ENCODE measurements at places on chromosomes 2 and 18. TPM values are rescaled to one million over a fixed set of nuclear protein-coding genes. Genes with fewer than 3 reads are reported as not detected.

DNA sequence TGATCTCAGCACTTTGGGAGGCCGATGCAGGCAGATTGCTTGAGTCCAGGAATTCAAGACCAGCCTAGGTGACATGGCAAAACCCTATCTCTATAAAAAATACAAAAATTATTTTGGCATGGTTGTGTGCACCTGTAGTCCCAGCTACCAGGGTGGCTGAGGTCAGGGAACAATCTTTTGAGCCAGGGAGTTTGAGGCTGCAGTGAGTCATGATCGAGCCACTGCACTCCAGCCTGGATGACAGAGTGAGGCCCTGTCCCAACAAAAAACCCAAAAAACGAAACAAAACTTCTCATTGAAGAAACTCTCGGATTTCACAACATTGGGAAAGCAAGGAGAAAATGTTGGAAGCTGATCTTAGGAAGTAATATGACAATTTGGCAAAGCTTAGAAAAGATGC, 317.3 kb upstream of the MGAT5 start:
- H3K27ac ChIP-seq, result no peak overlapping the region
- no peak for DNase-seq
- H3K4me3 ChIP-seq, result no peak overlapping the region

GRCh38 chr2:236849940-236850339, 235.7 kb upstream of the COPS8 start:
- no peak for DNase-seq
- no peak overlapping the region for H3K4me3 ChIP-seq
- no peaks in the 10 kb centered on the region for H3K36me3 ChIP-seq
- no peaks in the 10 kb centered on the region for H3K27me3 ChIP-seq
- no peaks in the 10 kb centered on the region for H3K4me1 ChIP-seq

- no peaks in the 10 kb centered on the region for H3K36me3 ChIP-seq
- H3K4me3 ChIP-seq, result no peak overlapping the region
- DNase-seq, result no peak
- H3K27ac ChIP-seq, result no peak overlapping the region
- peaks cover 17% of the 10 kb centered on the region for H3K27me3 ChIP-seq
Measured at GRCh38 chr2:241541564-241542277, 16.8 kb upstream of the BOK start.

Gene G6PC2
- not detected for total RNA-seq

- H3K27ac ChIP-seq, result no peak overlapping the region
- no peak for DNase-seq
- H3K4me1 ChIP-seq, result peaks cover 11% of the 10 kb centered on the region
- H3K4me3 ChIP-seq, result no peak overlapping the region
Measured at GRCh38 chr18:58196881-58197872, 153.2 kb downstream of the NEDD4L start.

Gene CYBRD1
- total RNA-seq, result 0.88 TPM

Gene KLHL14
- total RNA-seq, result not detected

Gene SERPINB11
- not detected for total RNA-seq

DNA sequence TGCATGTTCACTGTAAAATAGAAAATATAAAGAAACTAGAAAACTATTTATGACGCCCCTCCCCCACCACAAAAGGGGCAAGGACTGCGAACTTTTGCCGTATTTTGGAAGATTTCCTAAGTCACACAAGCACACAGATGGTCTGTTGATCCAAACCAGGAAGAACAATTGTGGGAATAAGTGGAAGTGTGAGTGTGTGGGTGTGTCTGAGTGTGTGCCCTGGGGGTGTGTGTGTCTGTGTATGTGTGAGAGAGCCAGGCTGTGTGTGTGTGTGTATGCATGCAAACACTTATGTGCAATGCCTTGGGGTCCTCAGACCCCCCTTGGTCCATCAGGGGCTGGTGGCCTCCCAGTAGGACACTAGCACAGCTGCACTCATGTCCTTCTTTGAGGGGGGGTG, 43.1 kb downstream of the HPCAL1 start:
- no peak overlapping the region for H3K4me3 ChIP-seq
- DNase-seq, result no peak

DNA sequence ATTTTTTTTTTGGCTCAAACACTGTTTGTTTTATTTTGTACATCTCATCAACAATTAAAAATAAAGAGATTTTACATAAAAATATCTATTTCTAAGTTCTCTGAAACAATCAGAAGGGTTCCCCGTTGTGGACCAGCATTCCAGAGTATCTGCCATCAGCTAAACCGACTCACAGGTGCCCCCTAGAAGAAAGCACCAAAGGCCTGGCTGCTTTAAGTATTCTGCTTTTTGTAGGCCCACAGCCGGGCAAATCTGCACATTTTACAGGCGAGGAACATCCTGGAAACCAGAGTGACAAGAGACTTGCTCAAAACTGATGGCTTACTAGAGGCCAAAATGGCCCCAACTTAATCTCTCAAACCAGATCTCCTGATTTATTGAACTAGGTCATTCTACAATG, 82.2 kb upstream of the SETBP1 start:
- no peaks in the 10 kb centered on the region for H3K36me3 ChIP-seq
- no peak overlapping the region for H3K27ac ChIP-seq
- peaks cover 2% of the 10 kb centered on the region for H3K4me1 ChIP-seq
- no peak overlapping the region for H3K4me3 ChIP-seq

DNA sequence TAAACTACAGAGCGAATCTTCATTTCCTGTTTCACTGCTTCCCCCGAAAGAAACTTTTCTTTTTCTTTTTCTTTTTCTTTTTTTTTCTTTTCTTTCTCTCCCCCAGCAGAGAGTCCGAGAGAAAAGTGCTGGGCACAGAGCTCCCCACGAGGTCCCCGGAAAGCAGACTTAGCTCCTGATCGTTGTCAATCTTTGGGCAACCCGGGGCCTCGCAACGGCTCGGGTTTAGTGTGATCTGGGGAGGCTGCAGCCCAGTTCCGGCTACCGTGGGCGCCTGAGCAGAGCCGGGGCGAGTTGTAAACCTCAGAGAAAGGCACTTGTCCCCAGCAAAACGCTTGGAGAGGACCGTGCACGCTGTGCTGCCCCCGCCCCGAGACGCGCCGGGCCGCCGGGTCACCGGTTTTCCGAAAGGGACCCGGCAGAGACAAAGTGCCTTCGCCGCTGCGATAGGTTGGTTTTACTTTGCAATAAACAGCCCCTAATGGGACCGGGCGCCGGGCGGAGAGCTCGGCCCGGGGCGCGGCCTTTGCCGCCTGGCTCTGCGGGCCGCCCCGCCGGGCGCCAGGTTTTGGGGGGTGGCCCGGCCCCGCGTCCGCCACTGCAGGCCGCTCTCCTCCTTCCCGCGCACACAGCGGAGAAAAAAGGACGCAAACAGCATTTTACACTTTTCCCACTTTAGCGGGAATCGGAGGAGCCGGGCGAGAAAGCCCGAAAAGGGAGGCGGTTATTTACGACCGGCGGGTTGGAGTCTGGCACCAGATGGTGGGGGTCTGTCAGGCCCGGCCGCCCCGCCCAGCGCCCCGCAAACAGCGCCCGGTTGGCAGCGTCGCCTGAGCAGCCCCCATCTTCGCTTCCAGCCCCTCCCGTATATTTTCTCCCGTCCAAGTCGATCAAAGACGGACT, 136.0 kb downstream of the INSIG2 start:
- peak; percentile 51 for DNase-seq
- H3K27ac ChIP-seq, result no peak overlapping the region
- peaks cover 22% of the 10 kb centered on the region for H3K4me1 ChIP-seq

DNA sequence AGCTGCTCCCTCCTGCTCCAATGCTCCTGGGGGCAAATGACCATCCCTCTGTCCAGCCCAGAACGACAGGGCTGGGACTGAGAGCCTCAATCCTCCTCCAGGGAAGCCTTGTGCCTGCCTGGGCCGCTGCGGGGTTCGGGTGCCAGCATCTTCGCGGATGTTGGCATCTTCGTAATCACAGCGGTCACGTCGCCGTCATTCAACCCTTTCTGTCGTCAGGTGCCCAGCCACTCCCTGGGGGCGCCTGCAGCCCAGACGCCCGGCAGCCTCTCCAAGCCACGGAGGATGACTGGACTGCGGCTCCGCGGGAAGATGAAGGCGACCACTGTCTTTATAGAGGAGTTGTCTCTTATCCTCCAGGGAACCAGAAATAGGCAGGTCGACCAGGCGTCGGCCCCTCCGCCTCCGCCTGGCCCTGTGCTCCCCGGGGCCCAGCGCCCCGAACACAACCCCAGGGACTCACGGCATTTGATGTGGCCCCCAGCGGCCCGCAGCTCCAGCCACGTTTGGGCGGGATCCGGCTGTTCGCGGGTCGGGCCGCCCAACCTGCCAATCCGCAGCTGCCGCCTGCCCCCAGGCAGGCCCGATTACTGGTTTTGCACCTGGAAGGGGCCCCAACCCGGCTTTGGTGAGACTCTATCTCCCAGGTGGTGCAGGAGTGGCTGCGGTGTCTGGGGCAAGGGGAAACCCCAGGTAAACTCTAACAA, 113.9 kb downstream of the THNSL2 start:
- no peak for DNase-seq
- H3K27ac ChIP-seq, result no peak overlapping the region
- no peaks in the 10 kb centered on the region for H3K36me3 ChIP-seq
- H3K4me3 ChIP-seq, result no peak overlapping the region
- no peaks in the 10 kb centered on the region for H3K4me1 ChIP-seq

Gene APCDD1
- not detected for total RNA-seq

DNA sequence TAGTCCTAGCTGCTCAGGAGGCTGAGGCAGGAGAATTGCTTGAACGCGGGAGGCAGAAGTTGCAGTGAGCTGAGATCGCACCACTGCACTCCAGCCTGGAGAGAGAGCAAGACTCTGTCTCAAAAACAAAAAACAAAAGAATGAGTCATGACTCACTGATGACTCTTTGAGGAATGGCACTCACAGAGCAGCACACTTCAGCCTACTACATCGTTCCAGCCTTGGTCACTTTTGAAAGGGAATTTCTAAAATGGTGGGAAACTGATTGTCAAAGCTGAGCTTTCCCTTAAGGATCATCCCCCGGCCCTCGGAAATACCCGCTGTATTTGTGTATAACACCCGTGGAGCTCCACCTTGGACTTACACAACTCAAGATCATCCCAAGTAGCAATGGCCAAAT, 217.3 kb upstream of the HS6ST1 start:
- DNase-seq, result no peak
- H3K4me3 ChIP-seq, result no peak overlapping the region
- peaks cover 6% of the 10 kb centered on the region for H3K27me3 ChIP-seq
- no peaks in the 10 kb centered on the region for H3K36me3 ChIP-seq
- no peak overlapping the region for H3K27ac ChIP-seq

Gene GPR45
- not detected for total RNA-seq

DNA sequence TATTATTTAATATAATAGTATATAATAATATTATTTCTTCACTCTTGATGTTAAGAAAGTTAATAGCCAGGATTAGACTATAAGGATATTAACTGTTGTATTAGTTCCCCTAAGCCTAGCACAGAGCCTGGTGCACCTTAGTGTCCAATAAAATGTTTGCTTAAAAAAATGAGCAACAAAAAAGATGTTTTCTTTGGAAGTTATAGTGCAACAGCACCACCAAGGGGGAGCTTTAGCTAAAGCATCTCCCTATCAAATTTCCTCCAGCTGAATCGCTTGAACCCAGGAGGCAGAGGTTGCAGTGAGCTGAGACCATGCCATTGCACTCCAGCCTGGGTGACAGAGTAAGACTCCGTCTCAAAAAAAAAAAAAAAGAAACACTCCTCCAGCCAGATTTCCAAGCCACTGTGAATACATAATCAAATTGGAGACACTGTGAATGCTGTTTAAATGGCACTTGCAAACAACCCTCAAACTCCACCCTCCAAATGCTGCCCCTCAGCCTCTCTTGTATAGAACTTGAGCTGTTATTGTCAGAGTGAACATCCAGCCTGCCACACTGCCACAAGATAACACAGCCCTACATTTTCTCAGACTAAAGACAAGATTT, 221.9 kb downstream of the DYM start:
- no peak for DNase-seq
- no peaks in the 10 kb centered on the region for H3K4me1 ChIP-seq
- H3K27me3 ChIP-seq, result no peaks in the 10 kb centered on the region
- no peak overlapping the region for H3K4me3 ChIP-seq
- no peak overlapping the region for H3K27ac ChIP-seq
- peaks cover 9% of the 10 kb centered on the region for H3K36me3 ChIP-seq

- H3K36me3 ChIP-seq, result peaks cover 1% of the 10 kb centered on the region
- no peak within 1 kb of the TSS for H3K4me3 ChIP-seq
- H3K27ac ChIP-seq, result no peak within 1 kb of the TSS
- H3K27me3 ChIP-seq, result no peaks in the 10 kb centered on the region
- peaks cover 11% of the 10 kb centered on the region for H3K4me1 ChIP-seq
Measured at GRCh38 chr2:240140511-240140910, at the start of gene OTOS. Gene OTOS (minus strand): TSS chr2:240140658. CDS start chr2:240140326, 332 bp downstream.

Gene FER1L5
- not detected for total RNA-seq

Gene INHBB
- not detected for total RNA-seq

- H3K4me3 ChIP-seq, result no peak overlapping the region
- H3K36me3 ChIP-seq, result no peaks in the 10 kb centered on the region
- H3K27ac ChIP-seq, result no peak overlapping the region
- DNase-seq, result no peak
Measured at GRCh38 chr18:40553029-40553428, 1402.0 kb upstream of the PIK3C3 start.

DNA sequence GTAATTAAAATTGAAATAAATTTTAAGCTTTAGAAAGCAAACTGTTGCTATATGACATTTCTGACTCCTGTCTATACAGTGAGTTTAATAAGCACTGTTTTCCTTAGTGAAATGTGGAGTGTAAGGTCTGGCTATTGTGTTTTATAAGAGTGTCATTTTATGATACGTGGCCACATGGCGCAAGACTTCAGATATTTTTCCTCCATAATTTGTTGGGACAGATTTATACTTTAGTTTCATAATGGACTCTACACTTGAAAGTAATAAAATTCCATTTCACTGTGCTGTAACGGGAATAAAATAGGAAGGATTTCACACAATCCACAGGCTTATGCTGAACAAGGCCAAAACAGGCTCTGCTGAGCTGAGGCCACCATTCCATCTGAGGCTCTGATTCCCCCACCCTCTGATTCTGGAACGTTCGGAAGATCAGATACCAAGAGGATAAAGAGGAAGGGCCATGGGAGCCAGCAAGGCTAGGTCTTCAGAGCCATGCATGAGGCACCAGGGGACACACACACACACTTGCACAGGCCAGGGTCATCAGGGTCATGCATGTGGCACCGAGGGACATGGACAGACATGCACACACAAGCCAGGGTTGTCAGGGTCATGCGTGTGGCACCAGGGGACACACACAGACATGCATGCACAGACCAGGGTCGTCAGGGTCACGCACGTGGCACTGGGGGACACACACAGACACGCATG, 35.6 kb downstream of the HDAC4 start:
- no peak overlapping the region for H3K27ac ChIP-seq
- no peaks in the 10 kb centered on the region for H3K27me3 ChIP-seq
- peaks cover 25% of the 10 kb centered on the region for H3K4me1 ChIP-seq

- H3K36me3 ChIP-seq, result no peaks in the 10 kb centered on the region
- no peak for DNase-seq
- H3K27me3 ChIP-seq, result peaks cover 7% of the 10 kb centered on the region
- no peak overlapping the region for H3K4me3 ChIP-seq
- no peak overlapping the region for H3K27ac ChIP-seq
- peaks cover 14% of the 10 kb centered on the region for H3K4me1 ChIP-seq
Measured at GRCh38 chr2:200791905-200792304, 19.8 kb upstream of the BZW1 start.

Gene DCDC2C
- total RNA-seq, result not detected

Gene TCF23
- not detected for total RNA-seq

Gene CGREF1
- 1.2 TPM for total RNA-seq

GRCh38 chr2:23561088-23561487, 176.1 kb downstream of the KLHL29 start:
- H3K27me3 ChIP-seq, result peaks cover 3% of the 10 kb centered on the region
- H3K27ac ChIP-seq, result no peak overlapping the region
- no peaks in the 10 kb centered on the region for H3K36me3 ChIP-seq
- DNase-seq, result no peak
- no peaks in the 10 kb centered on the region for H3K4me1 ChIP-seq
